ENCODE measurements at places on chromosomes 7 and 10.

- no peak for DNase-seq
Measured at GRCh38 chr10:102492983-102493382, 9.5 kb downstream of the ACTR1A start.

GRCh38 chr10:54666192-54666591 lies 134.8 kb downstream of the PCDH15 start:
- no peak for DNase-seq

GRCh38 chr10:13473986-13474385 lies 54.8 kb downstream of the BEND7 start:
- no peak for DNase-seq

- DNase-seq: peak; percentile 62
Measured at GRCh38 chr10:79336739-79337138, 10.5 kb upstream of the PPIF start.

GRCh38 chr7:1096156-1097119 lies 8.5 kb downstream of the GPER1 start:
- DNase-seq: no peak

- peak; percentile 30 for DNase-seq
Measured at GRCh38 chr7:123624527-123625183, 23.0 kb downstream of the ASB15 start.

DNA sequence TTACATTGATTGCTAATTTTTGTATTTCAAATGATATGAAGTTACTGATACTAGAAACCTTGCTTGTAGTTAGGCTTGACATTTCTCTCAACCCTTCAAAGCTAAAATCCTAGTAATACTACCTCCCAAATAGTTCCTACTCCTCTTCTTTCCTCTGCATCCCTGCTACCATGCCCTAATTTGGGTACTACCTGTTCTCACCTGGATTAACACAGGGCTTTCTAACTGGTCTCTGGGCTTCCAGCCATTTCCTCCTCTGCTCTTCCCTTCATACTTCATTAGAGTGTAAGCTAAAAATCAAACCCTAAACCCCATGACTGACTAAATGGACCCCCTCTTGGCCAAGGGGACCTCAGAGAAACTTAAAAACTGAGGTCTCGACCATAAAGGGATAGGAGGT lies 112.4 kb downstream of the CHCHD3 start:
- no peak for DNase-seq

DNA sequence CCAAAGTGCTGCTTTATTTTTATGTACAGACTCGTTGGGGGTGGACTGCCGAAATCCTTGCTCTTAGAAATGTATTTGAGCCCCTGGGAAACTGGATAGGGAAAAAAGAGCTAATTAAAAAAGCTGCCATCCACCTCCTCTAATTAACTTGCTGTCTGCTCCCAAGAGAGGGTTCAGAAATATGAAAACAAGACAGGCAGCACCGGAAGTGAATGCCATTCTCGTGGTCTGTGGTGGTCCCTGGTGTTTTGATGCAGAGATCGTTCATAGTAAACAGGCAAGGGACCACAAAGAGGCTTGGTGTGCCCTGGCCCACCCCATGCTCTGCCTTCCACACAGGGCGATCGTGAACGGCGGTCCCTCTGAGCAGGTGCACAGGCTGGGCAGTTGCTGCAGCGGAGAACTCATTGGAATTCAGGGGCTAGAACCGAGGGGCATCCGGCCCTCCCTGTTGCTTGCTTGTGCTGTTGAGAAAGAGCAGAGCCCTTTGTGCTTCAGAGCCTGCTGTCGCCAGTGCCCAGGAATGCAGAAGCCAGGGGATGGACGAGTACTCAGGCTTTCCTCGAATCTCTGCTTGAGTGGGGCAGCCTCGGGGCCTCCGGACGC lies 79.1 kb upstream of the BTBD16 start:
- DNase-seq: no peak

- DNase-seq: peak; percentile 62
Measured at GRCh38 chr10:97683556-97684367, 3.3 kb downstream of the AVPI1 start.

DNA sequence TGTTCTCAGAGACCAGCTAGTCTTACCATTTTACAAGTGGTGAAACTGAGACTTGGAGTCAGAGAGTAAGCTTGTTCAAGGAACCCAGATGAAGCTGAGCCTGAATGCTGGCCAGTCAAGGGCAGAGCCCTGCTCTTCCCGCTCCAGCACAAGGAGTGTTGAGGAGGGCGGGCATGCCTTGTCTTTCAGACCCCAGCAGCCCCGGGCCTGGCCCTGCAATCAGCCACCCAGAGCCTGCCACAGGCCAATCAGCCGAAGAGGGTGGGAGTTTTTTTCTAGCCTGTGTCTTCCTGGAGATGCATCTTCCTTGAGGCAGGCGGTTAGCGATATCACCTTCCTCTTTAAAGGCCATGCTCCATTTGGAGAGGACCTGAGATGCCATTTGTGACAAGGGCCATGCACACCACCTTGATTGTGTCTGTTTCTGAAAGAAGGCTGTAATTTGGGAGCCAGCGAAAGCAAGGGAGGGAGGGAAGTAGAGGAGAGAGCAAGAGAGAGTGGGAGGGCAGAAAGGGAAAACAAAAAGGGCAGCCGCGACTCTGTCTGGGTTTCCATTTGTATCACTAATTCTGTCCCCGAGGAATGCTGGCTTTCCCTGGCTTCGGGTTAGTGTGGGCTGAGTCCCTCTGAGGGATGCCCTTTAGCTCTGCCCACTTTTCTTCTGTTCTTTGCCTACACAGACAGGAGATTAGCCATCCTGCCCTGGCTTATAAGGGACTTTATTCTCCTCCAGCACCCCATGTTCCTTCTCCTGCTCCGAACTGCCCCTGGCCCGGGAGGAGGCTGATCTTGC lies 8.0 kb downstream of the CDH23 start:
- no peak for DNase-seq

- peak; percentile 82 for DNase-seq
Measured at GRCh38 chr10:16792675-16793074, 24.5 kb downstream of the RSU1 start.

DNA sequence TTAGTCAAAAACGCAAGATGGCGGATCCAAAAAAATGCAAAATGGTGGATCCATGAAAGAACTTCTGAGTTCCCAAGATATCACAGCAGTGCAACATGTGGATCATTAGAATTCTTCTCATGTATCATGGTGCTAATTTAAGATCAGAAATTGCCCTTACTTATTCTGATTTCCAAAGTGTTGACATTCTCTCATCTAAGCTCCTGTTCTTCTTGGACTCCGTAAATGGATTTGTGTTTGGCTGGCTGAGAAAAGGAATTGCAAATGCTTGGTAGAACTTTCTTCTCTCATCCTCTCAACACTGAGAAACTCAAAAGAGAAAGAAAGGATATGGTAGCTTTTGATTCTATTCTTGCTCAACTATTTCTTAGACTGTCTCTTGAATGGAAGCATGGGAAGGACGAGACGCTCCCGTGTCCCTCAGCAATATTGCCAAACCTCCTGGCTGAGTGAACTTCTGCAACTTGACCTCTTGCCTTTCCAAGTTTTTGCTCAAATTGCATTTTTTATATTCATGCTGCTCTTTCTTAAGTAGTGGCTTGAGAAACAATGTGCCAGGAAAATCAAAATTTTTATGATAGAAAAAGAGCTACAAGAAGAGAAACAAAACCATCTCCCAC lies 44.7 kb downstream of the FRMD4A start:
- DNase-seq: no peak

DNA sequence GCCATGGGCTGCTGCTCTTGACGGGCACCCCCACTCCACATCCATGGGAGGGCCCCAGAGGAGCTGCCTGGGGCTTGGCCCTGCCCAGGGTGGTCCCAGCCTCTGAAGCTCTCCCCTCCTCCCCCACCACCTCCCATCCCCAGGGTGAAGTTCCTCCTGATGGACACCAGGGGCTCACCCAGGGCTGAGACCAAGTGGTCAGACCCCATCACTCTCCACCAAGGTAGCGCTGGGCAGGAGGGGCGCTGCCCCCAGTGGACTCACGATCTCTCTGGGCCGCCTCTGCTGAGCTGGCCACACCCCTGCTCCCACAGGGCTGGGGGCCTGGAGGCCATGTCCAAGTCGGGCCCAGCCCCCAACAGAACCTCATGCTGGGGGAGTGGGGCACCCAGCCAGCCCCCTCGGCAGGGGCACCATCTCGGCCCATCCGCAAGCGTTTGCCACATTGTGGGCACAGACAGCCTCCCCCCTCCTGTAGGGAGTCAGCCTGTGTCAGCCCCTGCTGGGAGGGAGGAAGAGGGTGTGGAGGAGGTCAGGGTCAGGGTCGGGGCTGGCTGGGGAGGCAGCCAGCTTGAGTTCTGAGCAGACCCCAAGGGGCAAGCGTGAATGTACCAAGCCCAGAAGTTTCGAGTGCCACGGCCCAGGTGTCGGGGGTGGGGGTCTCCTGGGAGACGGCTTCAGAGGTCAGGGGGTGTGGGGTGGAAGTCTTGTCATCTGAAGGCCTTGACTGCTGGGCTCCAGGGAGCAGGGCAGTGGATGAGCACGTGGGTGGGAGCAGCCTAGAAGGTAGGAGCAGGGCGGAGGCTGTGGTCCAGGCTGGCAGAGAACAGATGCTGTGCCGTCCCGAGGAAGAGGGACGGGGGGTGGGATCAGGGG lies 2.8 kb downstream of the UPK3B start:
- DNase-seq: peak; percentile 31

GRCh38 chr7:105250706-105251105 lies 138.0 kb downstream of the SRPK2 start:
- no peak for DNase-seq

DNA sequence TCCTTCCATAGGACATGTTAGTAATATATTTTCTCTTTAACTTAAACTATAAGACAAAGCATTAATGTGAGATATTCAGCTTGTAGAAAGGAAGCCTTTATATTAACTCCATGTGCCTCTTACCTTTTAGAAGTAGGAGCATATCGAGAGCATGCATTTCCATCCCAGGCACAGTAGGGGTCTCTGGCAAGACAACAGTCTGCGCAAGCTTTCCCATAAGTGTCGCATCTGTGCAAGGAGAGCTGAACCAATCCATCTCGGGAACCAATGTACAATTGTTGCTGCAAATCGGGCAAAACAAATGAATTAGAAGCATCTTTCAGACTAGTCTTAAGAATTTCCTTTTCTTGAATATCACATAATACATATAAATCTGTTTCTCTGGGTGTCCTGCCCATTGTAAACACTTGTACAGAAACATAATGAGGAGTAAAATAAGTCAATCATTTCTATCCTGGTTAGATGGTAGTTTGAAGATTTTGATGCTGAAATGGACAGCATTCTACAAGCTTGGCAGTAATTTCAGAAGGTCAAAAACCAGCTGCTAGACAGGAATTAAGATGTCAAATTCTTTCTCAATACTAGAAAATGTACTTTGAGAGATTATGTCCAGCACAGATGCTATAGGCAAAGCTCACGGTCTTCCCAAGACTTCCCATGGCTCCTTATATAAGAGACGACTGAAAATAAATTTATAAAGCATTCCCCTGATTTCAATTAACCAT lies 171.8 kb downstream of the SEMA3D start:
- DNase-seq: peak; percentile 54

DNA sequence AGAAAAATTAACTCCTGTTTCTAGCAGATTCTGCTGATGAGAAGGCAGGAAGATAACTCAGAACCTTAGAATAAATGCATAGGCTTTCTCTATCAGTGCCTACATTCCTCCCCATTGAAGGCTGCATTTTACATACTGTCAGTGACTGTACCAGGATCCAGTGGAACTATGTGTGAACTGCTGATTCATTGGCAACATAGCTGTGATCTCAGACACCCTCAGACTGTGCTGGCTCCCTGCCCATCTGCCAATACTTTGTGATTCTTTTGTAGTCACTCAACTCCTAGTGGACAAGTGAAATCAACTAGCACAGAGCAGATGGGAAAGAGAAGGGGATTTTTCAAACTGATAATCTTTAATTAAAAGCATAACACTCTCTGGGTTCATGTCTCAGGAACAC lies 375.8 kb downstream of the MDFIC start:
- peak; percentile 91 for DNase-seq

DNA sequence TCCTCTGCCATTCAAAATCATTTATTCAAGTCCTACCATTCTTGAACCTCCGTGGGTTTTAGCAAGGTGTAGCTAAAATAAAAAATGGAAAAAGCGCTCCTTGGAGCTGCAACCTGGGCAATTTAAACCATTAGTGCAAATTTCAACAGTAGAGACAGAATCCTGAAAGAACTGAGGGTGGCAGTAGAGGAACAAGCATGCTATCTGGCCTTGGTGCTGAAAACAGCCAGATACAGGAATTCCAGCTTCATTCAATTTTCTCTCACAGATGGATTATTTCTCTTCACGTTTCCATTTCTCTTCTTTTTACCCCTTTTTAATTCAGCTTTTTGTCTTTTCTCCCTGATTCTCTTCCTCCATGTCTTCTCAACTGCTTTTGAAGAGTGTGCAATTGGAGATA lies 77.7 kb downstream of the OTUD1 start:
- peak; percentile 67 for DNase-seq

DNA sequence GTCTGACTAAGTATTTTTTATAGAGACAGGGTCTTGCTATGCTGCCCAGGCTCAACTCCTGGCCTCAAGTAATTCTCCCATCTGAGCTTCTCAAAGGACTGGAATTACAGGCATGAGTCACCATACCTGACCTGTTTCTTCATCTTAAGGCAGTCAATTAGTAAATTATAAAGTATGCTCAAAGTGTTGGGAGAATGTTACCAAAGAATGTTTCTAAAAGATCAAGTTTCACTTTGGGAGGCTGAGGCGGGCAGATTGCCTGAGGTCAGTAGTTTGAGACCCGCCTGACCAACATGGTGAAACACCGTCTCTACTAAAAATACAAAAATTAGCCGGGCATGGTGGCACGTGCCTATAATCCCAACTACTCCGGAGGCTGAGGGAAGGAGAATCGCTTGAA lies 117.0 kb downstream of the ALOX5 start:
- DNase-seq: peak; percentile 14

- peak; percentile 89 for DNase-seq
Measured at GRCh38 chr10:72126184-72126871, 38.0 kb upstream of the SPOCK2 start.

GRCh38 chr10:42932735-42933447 lies 144.0 kb upstream of the RET start:
- no peak for DNase-seq

GRCh38 chr7:44223362-44224079 lies 22.7 kb downstream of the YKT6 start:
- DNase-seq: no peak

DNA sequence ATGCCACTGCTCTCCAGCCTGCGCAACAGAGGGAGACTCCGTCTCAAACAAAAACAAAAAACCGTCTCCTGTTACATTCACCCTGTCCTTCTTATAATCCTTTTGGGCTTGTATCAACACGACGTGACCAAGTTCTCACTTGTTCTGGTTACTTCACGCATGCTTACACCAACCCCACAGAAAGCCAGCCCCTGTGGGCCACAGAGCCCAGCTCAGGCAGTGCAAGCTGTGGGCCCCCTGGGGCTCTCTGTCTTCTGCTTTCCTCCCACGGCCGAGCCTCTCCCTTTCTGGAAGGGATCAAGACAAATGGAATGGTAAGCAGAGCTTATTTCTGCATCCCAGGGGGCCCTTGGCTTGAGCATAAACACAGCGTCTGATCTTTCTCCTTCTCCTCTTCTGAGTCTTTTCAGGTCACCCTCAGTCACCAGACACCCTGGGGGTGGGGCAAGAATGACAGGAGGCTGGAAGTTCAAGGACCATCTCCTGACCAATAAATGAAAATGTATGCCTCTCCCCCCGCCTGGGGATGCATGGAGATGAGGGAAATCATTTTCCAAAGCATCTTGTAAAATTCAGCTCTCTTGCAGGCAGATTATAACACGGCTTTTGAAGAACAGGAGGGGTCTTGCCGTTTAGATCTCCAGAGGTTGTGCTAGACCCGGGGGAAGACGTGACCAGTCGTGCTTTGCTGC lies 19.0 kb upstream of the TRIM56 start:
- DNase-seq: peak; percentile 83

- DNase-seq: no peak
Measured at GRCh38 chr7:25845464-25845863, 306.5 kb upstream of the NFE2L3 start.

Measured in choroid plexus epithelial cell (primary cell).